Stimulated activated CD4-positive, alpha-beta T cell treated with anti-CD3 and anti-CD28 coated beads, Interleukin-4, amount 100 ng/mL, for 1 hour (primary cell): ENCODE measurements at places on chromosomes 7 and 10.
A peak's percentile ranks its signal among the peaks of the same experiment; 100 is the strongest.

DNA sequence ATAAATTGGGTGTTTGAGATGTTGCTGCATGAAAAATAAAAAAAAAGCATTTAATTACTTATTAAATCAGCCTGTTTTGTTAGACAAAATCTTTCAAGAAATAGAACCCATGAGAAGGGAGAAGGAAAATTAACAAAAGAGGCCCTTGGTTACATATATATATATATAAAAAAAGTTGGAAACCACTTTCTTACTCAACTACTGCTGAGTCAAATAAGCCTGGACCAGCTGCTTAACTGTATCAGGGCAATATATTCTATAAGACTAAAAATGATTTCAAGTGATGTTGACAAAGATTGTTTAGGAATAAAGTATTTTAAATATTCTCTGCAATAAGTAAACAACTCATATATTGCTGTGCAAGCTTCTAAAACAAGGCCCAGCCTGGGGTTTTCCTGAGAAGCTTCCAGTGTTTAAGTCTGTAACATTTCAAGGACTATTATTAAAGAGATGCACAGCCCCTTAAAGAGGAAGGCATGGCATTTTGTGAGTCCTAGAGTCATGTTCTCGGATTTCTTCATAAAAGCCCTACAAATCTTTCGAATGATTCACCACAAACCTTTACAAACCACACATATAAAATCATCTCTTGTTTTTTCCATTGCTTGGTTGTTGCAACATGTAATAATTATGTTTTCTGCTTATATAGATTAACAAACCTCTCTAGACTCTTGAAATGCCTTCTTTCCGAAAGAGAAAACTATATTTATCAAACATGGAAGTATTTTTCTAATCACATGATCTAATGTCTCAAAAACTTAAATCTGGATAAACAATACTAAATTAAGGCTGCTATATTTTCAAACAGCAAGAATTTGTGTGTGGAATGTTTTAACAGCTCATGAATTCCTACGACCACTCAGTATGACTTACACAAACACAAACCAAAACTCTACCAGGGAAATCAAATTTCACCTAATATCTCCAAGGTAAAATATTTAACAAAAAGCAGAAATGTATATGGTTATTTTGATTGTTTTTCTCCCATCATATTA is 14.3 kb downstream of the JAZF1 start:
- DNase-seq: no peak

GRCh38 chr7:29414216-29414615 is 149.4 kb upstream of the PRR15 start:
- DNase-seq: no peak

- DNase-seq: no peak
Observed at GRCh38 chr7:66847879-66848790, 72.9 kb upstream of the TMEM248 start.

- DNase-seq: peak; percentile 41
Observed at GRCh38 chr7:100545360-100546128, 6.5 kb downstream of the AGFG2 start.

DNA sequence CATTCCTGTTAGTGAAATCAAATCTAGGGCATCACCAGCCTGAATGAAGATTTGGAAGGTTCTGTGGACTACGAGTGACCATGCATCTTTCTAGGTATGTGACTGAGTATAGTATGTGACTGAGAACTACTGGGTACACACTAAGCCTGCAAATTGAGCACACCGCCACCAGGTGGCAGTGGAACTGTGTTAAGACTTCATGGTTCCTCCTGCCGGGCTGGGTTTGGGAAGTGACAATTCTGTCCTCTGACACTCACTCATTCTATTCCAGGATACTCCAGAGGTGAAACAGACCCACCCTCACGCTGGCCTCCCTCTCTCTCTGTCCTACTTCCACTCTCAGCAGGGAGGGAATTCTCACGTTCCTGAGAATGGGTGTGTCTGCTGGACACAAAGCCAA is 84.0 kb upstream of the TMEM248 start:
- DNase-seq: peak; percentile 26

GRCh38 chr10:72688208-72688651 is 3.7 kb upstream of the MCU start:
- no peak for DNase-seq

DNA sequence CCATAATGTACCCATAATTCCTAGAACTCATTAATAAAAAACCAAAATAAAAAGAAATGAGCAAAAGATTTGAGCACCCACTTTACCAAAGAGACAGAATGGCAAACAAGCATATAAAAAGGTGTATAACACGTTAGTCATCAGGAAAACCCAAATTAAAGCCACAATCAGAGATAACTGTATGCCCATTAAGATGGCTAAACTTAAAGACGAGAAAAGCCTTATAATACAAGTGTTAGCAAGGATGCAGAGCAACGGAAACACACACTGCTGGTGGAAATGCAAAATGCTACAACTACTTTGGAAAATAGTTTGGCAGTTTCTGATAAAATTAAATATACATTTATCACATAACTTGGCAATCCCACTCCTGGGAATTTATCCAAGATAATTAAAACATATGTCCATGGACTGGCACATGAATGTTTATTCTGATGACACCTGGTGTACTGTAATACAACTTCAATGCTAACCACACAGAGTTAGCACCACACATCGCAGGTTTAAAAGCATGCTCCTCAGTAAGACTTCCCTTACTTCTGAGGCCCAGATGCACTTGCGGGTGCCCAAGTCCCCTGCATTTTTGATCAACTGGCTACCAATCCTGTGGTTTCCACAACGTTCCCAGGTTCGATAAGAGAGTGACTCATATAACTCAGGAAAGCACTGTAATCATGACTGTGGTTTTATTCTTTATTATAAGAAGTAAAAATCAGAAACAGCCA is 158.6 kb downstream of the SNX13 start:
- DNase-seq: no peak

DNA sequence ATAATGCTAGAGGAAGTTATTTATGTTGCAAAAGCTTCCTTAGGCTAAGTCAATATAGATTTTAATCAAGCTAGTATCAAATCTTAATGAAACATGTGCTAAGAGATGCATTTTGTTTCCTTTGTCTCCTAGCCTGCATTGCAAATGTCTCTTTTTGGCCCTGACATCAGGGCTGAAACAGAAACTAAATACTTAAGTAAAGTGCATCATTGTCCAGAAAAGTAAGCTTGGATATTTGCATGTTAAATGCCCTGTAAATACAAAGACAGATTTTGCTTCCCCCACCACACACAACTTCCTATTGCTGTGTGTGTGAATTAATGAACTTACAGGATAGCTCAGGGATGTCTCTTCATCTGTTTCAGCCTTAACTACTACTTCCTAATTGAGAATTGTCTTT is 10.0 kb upstream of the STAMBPL1 start:
- DNase-seq: no peak
